ENCODE measurements at places on chromosomes 4 and X.
A peak's percentile ranks its signal among the peaks of the same experiment; 100 is the strongest.

DNA sequence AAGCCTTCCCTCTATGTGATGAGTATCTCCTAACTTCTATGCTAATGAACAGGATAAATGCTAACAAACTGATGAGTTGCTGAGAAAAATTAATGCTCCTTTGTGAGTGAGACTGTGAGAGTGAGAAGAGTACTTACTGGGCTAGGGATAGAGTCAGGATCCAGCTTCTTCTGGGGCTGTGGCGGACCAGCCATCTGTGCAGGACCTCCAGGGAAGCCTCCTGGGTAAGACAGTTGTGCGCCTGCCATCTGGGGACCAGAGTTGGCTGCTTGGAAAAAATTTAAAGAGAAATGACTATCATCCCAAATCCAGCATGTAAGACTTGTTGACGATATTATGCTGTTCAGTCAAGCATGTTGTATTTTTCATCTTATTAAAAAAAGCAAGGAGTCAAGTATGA lies 21.0 kb downstream of the SEC24D start:
- no peak for DNase-seq

GRCh38 chr4:174752026-174752425 lies 77.0 kb downstream of the GLRA3 start:
- no peak for DNase-seq

DNA sequence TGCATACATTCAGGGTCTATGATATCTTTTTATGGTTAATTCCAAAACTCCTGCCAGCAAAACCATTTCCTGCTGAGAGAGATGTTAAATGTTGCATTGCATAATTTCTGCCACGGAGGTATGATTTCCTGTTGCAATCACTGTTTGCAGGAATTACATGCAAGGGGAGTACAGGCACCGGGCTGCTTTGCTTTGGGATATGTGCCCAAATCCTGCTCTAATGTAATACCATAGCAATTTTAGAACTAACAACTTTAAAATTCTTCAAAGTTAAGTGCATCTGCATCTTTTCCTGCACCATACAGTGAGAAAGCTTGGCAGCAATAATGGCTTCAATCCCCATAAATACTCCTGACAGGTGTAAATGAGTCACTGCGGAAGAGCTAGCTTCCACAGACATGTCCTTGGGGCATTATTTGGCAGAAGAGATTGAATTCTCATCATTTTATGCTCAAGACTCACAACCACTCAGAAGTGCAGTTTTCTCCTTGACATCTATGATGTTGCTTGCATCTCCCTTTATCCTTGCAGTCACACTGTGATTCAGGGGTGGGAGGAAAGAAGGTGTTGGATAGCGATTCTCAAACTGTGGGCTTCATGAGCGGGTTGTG lies 29.6 kb downstream of the TRIM2 start:
- DNase-seq: no peak

GRCh38 chr4:85423431-85423830 lies 51.5 kb upstream of the ARHGAP24 start:
- no peak for DNase-seq

DNA sequence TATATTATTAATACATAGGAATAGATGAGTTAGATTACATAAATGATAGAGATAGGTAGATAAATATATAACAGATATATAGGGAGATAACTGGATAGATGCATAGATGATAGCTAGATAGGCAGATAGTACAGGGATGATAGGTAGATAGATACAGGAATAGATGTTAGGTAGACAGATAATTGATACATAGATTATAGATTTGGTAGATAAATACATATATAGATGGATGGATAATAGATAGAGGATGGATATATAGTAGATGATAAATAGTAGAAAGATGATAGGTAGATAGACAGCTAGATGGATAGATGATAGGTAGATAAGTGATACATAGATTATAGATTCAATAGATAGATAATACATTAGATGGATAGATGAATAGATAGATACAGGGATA lies 283.6 kb downstream of the SHOX start:
- DNase-seq: no peak

DNA sequence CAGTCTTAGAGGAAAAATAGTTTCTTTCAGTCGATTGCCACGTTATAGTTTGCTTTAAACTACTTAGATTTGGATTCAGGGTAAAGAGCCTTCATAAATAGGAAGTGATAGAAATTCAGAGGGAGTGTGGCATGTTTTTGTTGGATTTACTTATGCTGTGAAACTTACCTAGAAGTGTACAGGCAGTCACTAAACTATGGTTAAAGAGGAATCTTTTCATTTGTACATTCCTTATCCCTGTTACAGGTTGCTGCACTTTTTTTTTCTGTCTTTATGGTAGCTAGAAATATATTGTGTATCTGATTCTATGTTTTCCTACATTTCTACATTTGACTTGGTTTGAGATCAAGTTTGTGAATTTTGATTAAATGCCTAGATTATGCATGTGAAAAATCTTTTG lies 19.1 kb downstream of the WWC2 start:
- no peak for DNase-seq

GRCh38 chr4:112234952-112235609 lies 3.5 kb downstream of the AP1AR start:
- DNase-seq: peak; percentile 30

DNA sequence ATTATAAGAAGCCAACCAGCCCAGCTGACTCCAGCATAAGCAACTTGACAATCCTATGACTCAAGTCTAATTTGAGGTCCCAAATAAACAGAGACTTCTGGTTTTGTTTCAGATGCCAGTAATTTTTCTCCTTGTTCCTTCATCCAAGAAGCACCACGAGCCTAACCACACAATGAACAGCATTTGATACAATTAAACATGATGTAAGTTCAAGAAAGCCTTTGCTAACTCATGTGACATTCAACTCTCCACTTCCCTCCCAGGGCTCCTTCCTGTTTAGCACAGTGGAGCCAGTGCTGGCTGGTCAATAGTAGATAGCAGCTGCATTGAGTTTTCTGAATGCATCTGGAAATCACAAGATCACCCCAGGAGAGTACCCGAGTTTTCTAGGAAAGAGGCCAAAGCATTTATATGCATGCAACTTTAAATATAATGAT lies 206.3 kb downstream of the ARHGAP24 start:
- no peak for DNase-seq

DNA sequence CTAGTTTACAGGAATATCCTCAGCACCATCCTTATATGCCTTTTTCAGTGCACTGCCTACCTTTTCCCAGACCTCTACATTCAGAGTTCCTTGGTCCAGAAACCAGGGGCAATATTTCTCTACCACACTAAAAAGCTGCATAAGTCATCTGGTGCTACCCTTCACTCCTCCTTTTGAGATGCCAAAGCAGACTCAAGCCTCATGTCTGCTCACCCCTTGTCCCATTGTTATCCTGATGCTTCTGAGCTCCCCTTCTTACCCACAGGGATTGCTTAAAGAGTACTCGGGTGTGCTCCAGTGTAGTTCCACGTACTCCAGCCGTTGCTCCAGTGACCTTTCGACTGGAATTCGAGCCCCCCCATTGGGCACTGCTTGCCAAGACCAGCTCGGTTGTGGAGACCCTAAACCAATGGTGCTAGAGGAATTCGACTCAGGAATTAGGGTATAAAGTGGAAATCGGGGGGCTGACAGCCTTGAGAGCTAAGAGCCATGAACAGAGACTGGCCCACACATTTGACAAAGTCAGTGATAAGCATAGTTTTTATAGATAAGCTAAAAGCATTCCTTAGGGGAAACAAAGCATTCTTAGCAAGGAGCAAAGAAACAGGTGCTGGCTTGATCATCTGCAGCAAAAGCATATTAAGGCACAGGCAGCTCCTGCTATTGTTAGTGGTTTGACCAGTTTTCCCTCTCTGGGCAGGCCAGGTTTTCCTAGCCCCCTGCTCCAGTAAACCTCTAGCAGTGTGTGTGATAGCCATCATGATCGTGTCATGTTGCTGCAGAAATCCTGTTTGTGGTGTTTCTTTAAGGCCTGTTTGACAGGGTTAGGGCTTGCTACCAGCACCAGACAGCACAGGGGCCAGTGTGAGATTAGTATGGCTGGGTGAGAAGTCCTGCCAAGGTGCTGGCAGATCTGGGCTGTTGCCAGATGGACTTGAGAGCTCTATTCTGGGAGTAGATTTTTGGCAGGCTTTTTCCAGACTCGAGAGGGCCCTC lies 57.5 kb upstream of the WDR1 start:
- no peak for DNase-seq

GRCh38 chr4:173039617-173040577 lies 128.7 kb upstream of the GALNT7 start:
- no peak for DNase-seq
